Activated CD4-positive, alpha-beta memory T cell treated with anti-CD3 and anti-CD28 coated beads, Interleukin-2, amount 10 ng/mL, durations not matched to agents 7 days and 5 days (primary cell): ENCODE measurements at places on chromosomes 13 and 19.

DNA sequence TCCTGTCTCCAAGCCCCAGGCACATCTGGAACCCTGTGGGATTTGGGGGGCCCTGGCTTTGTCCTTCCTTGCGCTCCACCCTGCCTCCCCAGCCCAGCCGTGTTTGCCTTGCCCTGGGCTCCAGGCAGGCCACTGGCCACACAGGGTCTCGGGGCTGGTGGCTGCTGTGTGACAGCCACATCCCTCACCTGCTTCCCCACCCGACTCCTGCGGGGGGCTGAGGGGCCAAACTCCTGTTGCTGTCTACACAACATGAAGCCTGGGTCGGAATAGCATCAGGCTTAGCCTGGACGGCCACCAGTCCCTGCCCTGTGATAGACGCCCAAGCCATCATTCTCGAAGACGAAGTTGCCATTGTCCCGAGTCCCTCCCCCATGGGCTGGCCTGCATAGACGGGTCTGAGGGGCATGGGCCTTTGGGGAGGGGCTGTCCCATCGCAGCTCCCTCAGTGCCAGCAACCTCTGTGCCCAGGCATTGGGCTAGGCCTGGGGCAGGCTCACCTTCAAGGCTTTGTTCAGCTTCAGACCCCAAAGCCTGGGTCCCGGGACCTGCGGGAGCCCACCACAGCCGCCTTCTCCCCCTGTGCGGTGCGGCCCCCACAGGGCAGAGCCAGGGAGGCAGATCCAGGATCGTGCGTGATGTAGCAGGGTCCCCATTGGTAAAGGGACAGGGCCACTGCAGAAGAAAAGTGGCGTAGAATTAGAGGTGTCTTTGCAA lies 15.5 kb upstream of the TEKTIP1 start:
- no peak for DNase-seq

GRCh38 chr19:29062475-29063435 lies 150.2 kb downstream of the UQCRFS1 start:
- DNase-seq: no peak

DNA sequence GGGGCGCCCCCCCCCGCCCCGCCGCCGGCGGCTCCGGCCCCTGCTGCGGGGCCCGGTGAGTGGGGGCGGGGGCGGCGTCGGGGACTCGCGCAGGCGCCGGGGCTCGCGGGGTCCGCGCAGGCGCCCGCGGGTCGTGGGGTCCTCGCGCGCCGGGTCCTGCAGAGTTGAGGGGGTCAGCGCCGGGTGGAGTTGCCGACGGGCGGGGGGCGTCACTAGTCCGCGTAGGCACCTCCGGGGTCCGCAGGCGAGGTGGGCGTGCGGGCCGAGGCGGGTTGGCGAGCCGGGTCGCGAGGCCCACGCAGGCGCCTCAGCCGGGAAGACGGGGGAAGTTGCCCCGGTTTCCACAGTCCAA lies 365 bp downstream of the PPP6R1 start:
- no peak for DNase-seq

DNA sequence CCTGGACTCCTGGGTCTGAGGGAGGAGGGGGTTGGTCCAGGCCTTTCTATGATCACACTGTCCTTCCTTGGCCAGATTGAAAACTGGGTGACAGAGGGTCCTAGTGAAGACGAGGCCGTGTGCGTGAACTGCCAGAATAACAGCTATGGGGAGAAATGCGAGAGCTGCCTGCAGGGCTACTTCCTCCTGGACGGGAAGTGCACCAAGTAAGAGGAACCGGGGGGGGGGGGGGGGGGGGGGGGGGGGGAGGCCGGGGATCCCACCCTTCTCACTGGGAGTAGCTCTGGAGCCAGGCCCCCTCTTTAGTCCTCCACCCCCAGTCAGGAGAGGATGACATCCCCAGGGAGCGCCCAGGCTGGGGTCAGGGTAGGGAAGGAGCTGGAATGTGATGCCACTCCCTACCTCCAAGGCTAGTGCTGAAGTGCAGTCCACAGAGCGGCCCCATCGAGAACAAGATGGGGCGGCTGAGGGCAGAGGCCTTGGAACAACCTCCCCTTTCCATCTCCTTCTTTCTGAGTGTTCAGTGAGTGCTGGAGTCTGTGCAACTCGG lies 19.4 kb downstream of the CNFN start:
- no peak for DNase-seq

GRCh38 chr13:37495046-37495445 lies 103.5 kb downstream of the POSTN start:
- DNase-seq: no peak

GRCh38 chr19:33395561-33396550 lies 22.3 kb downstream of the CEBPG start:
- DNase-seq: no peak

- no peak for DNase-seq
Observed at GRCh38 chr19:50565984-50566903, 2.0 kb downstream of the LRRC4B start.

- DNase-seq: no peak
Observed at GRCh38 chr19:1992759-1993260, 22.7 kb downstream of the BTBD2 start.

- DNase-seq: no peak
Observed at GRCh38 chr19:32909257-32909656, 39.7 kb upstream of the SLC7A9 start.

GRCh38 chr19:8451885-8452284 lies 7.1 kb downstream of the HNRNPM start:
- DNase-seq: no peak

GRCh38 chr19:7605490-7606222 lies 10.0 kb downstream of the CAMSAP3 start:
- DNase-seq: peak; percentile 35

DNA sequence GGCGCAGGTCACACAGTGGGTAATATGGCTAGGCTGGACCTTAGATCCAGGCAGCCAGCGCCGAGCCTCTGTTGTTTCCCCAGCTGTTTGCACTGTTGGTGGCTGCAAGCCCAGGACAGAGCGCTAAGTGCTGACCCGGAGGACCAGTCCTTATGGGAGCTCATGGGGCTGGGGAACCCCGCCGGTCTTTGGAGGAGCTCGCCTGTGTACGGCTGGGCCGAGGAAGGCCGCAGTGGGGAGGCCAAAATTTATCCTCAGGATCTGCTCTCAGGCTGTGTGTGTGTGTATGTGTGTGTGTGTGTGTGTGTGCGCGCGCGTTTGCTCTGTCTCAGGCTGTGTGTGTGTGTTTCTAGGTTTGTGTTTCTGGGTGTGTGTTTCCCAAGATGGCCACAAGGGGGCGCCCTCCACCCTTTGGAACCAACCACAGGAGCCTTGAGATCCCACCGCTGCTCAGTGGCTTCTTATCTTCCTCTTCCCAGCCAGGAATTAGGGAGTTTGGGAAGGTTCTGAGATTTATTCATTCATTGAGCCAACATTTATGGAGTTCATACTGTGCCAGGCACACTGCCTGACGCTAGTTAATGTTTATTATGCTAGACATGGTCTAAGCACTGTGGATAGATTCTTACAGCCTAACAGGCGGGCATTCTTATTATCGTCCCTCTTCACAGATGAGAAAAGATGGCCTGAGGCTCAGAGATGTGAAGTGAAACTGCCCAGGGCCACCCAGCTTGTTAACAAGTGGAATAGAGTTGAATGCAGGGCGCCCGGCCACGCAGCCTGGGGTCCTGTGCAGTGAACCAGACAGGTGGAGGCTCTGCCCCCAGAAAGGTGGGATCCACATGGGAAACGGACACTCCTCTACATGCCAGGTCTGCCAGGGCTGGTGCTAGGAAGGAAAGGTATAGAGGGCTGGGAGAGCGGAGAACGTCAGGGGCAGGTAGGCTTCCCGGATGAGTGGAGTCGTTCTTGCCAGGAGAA lies 13.0 kb downstream of the PGLYRP1 start:
- peak; percentile 73 for DNase-seq

DNA sequence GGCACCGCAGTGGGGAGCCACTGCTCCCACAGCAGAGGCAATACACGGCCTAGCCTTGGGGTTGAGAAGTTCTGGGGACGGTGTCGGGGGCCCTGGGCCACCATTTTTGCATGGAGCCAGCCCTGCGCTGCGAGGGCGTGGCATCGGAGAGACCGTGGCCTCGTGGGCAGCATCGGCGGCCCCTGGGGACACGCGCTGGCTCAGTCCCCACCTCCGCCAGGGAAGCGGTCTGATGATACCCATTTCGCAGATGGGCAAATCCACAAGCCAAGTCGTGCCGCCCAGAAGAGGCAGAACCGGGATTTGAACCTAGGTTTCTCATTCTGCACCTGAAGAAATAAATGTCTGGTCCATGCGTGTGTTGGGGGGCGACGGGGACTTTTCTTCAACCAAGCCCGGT lies 1.2 kb upstream of the UPK1A start:
- no peak for DNase-seq

- DNase-seq: no peak
Observed at GRCh38 chr13:72875233-72875632, 93.3 kb downstream of the PIBF1 start.

DNA sequence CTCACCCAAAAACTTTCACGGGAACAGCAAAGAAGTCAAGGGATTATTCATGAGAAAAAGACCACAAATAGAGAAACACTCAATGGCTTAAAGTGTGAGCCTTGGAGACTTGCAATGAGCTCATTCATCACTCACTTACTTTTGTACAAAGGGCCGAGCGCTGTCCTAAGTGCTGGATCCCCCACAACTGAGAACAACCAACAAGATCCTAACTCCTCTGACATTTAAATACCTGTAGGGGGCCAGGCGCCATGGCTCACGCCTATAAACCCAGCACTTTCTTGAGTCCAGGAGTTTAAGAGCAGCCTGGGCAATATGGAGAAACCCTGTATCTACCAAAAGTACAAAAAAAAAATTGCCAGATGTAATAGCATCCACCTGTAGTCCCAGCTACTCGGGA lies 29.4 kb upstream of the ZNF507 start:
- DNase-seq: no peak

GRCh38 chr19:13079542-13079986 lies 23.1 kb downstream of the LYL1 start:
- DNase-seq: no peak

DNA sequence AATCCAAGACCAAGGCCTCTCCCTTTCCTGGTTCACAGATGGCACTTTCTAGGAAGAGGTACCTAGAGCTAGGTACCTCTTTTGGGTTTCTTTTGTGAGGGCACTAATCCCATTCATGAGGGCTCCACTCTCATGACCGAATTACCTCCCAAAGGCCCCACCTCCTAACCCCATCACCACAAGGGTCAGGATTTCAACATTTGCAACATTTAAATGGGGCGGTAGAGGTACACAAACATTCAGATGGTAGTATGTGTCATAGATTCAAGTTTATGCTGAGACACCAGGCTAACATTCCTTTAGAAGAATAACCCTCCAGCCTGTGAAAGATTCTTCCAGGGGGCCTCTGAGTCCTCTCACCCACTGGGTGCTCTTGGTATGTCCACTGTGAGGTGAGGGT lies 116.3 kb downstream of the FOXO1 start:
- no peak for DNase-seq

DNA sequence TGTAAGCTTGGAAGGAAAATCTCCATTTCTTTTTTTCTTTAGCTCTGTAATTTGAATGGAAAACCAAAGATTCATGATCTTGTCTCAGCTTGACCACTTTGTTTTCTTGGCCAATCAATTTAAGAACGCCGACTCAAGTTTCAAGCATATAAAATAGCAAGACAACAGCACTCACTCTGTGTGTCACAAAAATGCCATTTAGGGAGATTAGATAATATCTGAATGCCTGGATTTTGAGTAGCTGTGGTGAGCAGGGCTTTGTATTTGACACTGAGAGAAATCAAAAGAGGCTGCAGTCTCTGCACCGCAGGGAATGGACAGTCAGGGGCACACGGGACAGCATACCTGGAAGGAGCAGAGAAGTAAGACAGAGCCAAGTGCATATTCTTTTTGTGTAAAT lies 209.5 kb upstream of the SLC10A2 start:
- DNase-seq: no peak

DNA sequence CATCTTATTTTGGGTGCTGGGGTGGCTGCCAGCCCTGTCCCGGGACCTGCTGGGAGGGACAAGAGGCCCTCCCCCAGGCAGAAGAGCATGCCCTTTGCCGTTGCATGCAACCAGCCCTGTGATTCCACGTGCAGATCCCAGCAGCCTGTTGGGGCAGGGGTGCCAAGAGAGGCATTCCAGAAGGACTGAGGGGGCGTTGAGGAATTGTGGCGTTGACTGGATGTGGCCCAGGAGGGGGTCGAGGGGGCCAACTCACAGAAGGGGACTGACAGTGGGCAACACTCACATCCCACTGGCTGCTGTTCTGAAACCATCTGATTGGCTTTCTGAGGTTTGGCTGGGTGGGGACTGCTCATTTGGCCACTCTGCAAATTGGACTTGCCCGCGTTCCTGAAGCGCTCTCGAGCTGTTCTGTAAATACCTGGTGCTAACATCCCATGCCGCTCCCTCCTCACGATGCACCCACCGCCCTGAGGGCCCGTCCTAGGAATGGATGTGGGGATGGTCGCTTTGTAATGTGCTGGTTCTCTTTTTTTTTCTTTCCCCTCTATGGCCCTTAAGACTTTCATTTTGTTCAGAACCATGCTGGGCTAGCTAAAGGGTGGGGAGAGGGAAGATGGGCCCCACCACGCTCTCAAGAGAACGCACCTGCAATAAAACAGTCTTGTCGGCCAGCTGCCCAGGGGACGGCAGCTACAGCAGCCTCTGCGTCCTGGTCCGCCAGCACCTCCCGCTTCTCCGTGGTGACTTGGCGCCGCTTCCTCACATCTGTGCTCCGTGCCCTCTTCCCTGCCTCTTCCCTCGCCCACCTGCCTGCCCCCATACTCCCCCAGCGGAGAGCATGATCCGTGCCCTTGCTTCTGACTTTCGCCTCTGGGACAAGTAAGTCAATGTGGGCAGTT lies 8.6 kb downstream of the CALM3 start:
- no peak for DNase-seq

GRCh38 chr13:33270895-33271538 lies 14.5 kb downstream of the STARD13 start:
- DNase-seq: no peak

DNA sequence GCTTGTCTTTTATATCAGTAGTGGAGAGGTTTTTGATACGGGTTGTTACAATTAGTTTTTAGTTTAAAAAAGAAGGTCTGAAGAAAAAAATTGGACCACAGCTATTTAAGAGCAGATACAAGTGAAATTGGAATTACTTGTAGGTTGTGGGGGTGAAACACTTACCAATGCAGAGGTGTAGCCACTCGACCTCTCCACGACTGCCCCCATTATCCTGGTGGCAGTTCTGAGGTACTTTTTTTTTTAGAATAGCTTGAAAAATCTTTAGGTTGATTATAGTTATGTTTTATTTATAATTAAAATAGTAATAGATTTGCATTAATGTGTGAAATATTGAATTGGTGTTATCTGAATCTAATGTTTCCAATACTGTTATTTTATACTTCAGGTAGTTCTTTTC lies 60.7 kb downstream of the PAN3 start:
- DNase-seq: no peak

DNA sequence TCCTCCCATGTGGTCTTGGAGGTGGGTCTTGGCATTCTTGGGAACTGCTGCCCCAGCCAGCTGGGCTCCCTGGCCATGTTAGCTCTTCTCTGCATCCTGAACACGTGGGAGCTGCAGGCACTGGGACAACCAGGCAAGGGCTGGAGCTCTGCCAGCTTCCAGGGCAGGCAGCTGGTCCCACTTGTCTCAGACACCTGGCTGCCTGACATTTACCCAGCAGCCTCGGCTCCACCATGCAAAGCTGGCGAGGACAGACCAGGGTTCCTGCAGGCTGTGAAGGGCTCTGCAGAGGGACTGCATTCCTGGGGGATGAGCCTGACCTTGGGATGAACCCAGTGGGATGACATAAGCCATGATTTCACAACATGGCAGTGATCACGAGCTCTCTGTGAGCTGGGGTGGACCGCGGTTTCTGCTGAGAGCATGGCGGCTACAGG lies 99.0 kb upstream of the TSHZ3 start:
- DNase-seq: no peak

GRCh38 chr19:44869733-44870470 lies 21.2 kb upstream of the TOMM40 start:
- DNase-seq: no peak
